ENCODE measurements at places on chromosomes 3 and 15.

DNA sequence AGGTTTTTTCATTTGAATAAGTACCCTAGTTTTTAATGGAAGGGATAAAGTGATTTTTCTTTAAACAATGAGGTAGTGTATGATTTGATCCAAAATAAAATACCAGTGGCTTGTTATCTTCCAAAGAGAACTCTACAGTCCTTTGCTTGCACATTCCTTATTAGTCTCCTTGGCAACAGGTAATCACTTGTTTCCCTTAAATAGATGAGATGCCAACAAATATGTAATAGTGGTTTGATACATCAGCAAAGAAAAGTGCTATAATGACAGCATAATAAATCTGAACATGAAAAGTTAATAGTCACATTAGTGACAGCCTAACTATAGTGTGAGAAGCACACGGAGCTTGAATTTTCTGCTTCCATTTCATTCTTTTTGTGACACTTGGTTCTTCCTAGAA, 360.2 kb downstream of the ZNF385D start:
- H3K27me3 ChIP-seq: no peaks in the 10 kb centered on the region
- H3K4me1 ChIP-seq: no peaks in the 10 kb centered on the region
- no peak for DNase-seq
- H3K36me3 ChIP-seq: no peaks in the 10 kb centered on the region

DNA sequence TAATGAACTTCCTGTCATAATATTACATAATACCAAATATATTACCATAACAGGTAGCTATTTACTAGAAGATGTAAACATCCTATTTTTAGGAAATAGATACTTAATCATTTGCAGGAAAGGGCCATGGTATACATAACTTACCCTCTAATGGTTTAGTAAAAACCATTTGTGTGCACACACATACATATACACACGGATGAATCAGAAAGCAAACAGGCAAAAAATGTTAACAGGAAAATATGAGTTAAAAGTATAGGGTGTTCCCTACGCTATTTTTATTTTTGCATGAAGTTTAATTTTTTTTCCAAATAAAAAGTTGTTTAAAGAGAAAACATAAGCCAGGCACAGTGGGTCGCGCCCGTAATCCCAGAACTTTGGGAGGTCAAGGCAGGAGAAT, 34.6 kb downstream of the FAM174B start:
- H3K4me1 ChIP-seq: no peaks in the 10 kb centered on the region
- H3K4me3 ChIP-seq: no peak overlapping the region
- peaks cover 10% of the 10 kb centered on the region for H3K27me3 ChIP-seq
- DNase-seq: no peak
- no peaks in the 10 kb centered on the region for H3K36me3 ChIP-seq
- no peak overlapping the region for H3K27ac ChIP-seq

GRCh38 chr3:178397202-178397601, 139.0 kb upstream of the KCNMB2 start:
- no peak overlapping the region for H3K4me3 ChIP-seq
- H3K4me1 ChIP-seq: no peaks in the 10 kb centered on the region
- H3K27ac ChIP-seq: no peak overlapping the region
- DNase-seq: no peak
- H3K27me3 ChIP-seq: peaks cover 4% of the 10 kb centered on the region
- no peaks in the 10 kb centered on the region for H3K36me3 ChIP-seq

GRCh38 chr3:69425249-69425648, 39.4 kb upstream of the FRMD4B start:
- no peak for DNase-seq
- H3K4me3 ChIP-seq: no peak overlapping the region

- no peak within 1 kb of the TSS for H3K27ac ChIP-seq
- H3K27me3 ChIP-seq: peaks cover 14% of the 10 kb centered on the region
- peaks cover 5% of the 10 kb centered on the region for H3K36me3 ChIP-seq
- H3K4me3 ChIP-seq: peak within 1 kb of the TSS; percentile 33
Measured at GRCh38 chr3:36380221-36381031, at the start of gene STAC. STAC (plus strand) TSS chr3:36380504; CDS start chr3:36380644, 140 bp downstream.

GRCh38 chr15:74242441-74243185, 6.5 kb downstream of the CCDC33 start:
- no peak for DNase-seq
- peaks cover 27% of the 10 kb centered on the region for H3K27me3 ChIP-seq
- no peaks in the 10 kb centered on the region for H3K36me3 ChIP-seq
- H3K4me1 ChIP-seq: no peaks in the 10 kb centered on the region
- H3K27ac ChIP-seq: no peak overlapping the region

DNA sequence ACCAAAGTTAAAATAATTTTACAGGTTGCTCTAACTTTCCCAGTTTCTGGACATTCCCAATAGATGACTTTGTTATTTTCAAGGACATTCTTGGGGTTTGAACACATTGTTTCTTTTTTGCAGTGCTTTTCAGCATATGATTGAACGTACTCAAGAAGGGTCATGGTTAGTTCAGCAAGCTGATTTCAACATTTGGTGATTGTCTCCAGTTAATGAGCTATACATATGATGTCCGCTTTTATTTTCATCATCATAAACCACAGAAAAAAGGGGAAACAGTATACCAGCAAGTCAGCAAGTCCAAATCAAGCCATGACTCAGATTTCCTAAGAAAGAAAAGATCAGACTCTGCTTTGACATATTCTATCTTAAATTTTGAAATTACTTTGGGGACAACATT, 69.4 kb downstream of the B3GALNT1 start:
- peak overlapping the region; percentile 71 for H3K4me3 ChIP-seq
- peaks cover 19% of the 10 kb centered on the region for H3K4me1 ChIP-seq
- H3K27ac ChIP-seq: peak overlapping the region; percentile 84
- H3K27me3 ChIP-seq: no peaks in the 10 kb centered on the region
- peaks cover 9% of the 10 kb centered on the region for H3K36me3 ChIP-seq
- DNase-seq: no peak
